Cardiac atrium fibroblast (primary cell): ENCODE measurements at places on chromosomes 2 and 18. TPM values are rescaled to one million over a fixed set of nuclear protein-coding genes. Genes with fewer than 3 reads are reported as not detected.

Gene DCDC2C
- total RNA-seq = not detected in 2 replicates

Gene ZEB2
- total RNA-seq = 43.7 and 44.0 TPM in 2 replicates

Gene TRIB2
- total RNA-seq = 107 and 156 TPM in 2 replicates

Gene PROM2
- total RNA-seq = under 0.01 TPM in 1 of 2 replicates, not detected in the other

Gene CYP26B1
- 7.0 and 11.3 TPM in 2 replicates for total RNA-seq

Gene MC2R
- not detected in 2 replicates for total RNA-seq
